ENCODE measurements at places on chromosomes 5 and 9.

DNA sequence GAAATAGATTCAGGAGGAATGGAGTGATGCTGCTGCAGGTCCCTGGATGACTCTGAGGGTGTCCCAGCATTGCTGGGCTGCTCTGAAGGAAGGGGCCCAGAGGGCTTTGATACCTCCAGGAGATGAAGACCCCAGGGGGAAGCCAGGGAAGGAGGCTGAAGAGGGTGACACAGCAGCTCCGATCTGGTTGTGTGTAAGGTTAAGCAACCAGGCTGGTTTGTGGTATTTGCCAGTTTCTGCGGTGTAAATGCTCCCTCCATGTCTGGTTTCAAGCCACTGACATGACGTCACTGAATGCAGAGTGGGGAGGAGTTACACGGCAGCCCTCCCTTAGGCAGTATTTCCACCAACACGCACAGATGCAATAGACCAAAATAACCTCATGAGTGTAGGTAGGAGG, 40.0 kb upstream of the ORM1 start:
- DNase-seq: no peak

GRCh38 chr5:154166901-154167791, 23.4 kb upstream of the GALNT10 start:
- no peak for DNase-seq

DNA sequence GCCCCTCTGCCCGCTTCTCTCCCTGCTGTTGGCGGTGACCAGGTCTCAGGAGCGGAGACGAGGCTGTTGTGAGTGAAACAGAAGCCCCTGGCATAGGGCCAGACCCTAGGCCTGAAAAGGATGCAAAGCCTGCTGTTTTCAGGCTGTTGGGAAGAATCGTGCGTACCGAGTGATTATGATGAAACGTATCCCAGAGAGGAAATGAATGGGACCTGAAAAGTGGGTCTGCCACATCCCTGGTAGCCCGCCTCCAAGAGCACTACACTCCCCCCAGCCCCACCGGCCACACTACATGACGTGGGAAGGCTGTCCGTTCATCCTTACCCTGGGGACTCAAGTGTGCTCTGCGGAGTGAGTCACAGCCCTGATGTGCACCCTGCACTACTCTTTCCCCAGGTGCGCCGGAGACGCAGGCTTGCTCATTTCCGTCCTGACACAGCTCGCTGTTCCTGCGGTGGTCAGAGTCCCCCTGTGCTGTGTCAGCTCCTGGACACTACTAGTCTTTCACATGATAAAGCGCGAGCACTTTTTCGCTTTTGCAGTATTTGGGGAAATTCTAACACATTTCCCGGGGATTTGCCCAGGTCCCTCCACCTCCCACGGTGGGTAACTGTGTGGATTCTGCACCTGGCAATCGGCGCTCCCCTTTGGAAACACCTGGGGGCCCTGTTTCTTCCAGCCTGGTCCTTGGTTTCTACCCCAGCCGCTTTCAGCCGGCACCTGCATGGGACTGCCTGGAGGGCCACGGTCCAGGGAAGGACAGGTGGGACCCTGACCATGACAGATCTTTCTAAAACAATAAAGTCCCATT, 91.5 kb downstream of the ANKRD33B start:
- no peak for DNase-seq

GRCh38 chr5:178790371-178790770, 59.9 kb upstream of the ZNF354A start:
- DNase-seq: no peak

DNA sequence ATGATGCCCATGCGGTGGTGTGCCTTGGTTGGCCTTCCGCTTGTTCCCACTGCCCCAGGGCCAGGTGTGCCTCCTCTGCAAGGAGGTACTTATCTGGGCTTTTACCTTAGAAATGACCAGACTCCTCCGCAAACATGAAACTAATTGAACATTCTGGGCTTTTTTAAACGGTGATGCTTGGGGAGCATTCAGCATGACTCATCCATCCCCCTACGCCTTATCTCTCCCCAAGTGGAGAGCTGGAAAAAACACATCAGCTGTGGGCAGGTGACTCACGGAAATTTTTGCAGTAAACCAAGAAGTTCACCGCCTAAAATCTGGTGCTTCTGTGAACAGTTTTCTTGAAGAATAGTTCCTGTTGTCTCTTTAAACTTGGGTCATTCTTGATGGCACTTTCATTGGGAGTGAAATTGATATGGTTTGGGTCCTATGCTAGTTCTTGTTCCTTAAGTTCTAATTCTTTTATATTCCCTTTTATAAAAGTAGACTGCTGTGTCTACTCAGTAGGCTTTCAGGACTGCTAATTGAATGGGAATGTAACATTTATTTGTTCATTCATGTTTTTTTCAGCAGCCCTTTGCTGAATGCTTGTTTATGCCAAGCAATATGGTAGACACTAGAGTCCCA, 39.6 kb downstream of the SFXN1 start:
- peak; percentile 76 for DNase-seq

DNA sequence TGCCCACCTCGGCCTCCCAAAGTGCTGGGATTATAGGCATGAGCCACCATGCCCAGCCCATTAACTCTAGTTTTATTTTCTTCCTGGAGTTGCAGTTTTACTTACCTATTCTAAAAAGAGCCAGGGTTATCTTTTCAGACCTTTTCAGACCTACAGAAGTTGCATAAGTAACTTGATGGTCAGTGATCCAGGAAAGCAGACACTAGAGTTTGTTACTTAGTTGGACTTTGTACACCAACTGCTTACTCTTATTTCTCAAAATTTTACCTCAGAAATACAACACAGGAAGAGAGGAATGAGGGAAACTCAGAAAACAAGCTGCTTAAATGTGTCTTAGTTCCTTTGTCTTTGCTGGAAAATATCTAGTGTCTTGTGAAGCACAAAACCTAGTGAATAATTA, 25.4 kb downstream of the RAD23B start:
- no peak for DNase-seq

GRCh38 chr9:92308893-92309292, 15.4 kb upstream of the IARS1 start:
- no peak for DNase-seq

GRCh38 chr5:136605638-136606037, 240.3 kb upstream of the TRPC7 start:
- DNase-seq: no peak

DNA sequence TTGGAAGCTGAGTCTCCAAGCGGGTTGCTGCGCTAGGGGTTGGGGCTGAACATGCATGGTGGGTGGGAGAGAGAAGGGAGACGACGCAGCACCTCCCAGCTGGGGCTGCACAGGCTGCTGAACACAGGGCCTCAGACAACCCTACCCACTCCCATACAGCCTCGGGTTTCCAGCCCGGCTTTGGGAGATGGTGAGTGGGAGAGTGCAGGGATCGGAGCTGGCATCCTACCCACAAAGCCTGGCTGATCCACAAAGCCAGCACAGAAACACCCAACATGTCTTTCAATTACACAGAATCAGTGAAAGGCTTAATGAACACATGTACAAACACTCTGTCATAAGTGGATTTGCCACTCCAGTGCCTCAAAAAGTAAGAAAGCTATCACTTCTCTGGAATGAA, 64.8 kb downstream of the NSG2 start:
- DNase-seq: no peak

- no peak for DNase-seq
Measured at GRCh38 chr9:4864698-4865097, 72.0 kb downstream of the RCL1 start.

- DNase-seq: no peak
Measured at GRCh38 chr5:3522491-3522890, 73.1 kb upstream of the IRX1 start.

- no peak for DNase-seq
Measured at GRCh38 chr5:149452665-149453617, 73.8 kb upstream of the IL17B start.

DNA sequence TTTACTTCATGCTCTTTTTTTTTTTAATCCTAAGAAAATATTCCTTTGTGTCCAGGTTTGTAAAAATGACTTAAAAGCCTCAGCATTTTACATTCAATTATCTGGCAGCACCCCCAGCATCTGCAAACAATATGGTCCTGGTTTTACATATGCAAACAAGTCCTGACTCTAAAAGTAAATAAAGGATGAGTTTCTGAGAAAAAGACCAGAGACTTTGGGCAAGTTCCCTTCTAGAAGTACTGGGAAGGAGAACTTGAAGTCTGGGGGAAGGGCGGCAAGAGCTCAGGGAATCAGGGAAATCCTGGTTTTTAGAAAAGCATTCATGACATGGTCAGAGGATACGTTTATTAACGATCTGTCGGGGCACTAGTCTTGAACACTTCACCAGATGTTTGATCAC, 25.8 kb downstream of the COL23A1 start:
- DNase-seq: no peak

DNA sequence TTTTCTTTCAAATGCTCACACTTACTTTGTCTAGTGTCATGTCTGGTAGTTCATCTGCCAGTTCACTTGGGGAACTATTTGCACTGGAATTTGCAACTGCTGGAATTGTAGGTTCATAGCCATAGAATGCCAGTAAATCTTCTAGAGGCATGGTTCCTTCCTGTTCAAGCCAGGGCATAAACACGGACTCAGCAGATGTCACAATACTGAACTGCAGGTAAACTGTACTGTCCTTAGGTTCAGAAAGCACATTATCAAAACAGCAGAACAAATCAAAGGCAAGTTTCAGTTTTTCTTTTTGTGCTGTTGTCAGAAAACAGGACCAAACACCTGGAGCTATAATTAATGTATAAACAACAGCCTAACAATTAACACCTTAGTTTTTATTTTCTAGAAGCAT, 13.1 kb downstream of the MIER3 start:
- no peak for DNase-seq

GRCh38 chr5:1376981-1377380, 32.1 kb upstream of the CLPTM1L start:
- no peak for DNase-seq

DNA sequence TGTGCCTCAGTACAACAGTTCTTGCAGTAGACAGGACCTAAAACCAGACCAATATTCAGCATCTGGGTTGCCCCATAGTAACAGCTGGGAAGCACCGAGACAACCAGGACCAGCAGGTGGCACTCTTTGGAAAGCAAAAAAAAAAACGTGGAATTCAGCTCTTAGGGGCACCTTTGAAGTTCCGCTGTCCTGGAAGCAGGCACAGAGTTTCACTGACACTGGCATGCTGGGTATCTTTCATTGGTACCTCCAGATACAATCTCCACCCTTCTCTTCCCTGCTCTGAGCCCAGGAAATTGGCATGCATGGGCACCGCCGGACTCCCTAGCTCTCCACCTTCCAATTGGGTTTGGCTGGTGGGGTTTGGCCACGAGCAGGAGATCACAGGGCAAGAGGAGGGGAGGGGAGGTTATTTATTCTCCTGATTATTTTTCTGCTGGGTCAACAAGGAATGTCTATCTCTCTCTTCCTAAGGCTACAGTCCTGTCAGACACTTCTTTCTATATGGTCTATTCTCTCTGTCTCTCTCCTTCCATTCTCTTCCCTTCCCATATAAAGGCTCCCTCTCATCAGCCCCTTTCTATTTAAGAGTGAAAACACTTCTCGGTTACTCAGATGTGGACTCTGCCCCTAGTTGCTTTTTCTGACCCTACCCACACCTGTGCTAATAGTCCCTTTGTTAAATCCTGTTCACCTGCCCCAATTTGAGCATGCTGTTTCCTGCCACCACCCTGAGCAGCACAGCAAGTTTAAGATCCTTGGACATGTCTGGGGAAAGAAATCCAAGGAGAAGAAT, 1.9 kb upstream of the IDNK start:
- peak; percentile 63 for DNase-seq

DNA sequence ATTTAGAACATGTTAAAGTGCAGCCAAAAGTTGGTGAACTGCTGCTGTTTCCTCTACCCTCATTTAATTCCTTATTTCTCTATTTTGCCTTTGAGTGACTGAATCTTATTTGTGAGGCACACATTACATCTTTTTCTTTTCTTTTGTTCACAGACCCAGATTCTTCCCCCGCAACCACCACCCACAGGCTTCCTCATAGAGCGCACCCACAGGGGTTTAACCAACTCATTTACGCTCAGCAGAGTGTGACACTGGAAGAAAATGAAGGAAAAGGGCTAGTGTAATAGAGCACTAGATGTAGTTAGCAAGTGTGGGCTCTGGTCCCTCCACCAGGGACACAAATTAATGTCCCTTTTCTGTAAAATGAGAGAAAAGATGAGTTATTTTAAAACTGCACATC, 200.7 kb downstream of the PARP8 start:
- no peak for DNase-seq

DNA sequence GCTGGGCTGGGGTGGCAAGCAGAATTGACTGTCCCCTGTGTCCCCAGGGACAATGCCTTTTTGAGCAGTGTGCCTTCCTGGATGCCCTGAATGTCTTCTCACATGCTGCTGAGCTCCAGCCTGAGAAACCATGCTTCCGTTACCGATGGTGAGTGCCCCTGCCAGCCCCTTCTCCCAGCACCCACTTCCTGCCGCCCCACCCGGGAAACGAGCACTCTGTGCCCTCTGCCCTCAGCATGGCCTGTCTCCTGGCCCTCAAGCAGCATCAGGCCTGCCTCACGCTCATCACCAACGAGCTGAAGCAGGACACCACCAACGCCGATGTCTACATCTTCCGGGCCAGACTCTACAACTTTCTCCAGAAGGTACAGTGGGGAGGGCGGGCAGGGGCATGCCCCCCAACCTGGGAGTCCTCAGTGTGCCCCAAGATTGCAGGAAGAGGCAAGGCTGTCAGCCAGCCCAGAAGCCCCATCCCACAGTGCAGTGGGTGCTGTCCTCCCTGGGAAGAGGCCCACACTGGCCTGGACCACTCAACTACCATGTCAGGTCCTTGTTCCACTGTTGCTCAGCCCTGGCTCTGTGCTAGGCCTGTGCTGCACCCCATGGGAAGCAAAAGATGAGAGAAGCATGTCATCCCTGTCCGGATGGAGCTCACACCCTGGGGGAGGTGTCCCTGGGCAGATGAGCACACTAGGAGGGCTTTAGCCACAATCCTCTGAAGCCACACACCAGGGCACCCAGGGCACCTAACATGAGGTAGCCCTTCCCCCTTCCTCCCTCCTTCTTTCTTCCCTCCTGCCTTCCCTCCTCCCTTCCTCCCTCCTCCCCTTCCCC, 4.4 kb downstream of the TTC16 start:
- peak; percentile 55 for DNase-seq

- no peak for DNase-seq
Measured at GRCh38 chr5:62786099-62786498, 207.5 kb downstream of the LRRC70 start.

DNA sequence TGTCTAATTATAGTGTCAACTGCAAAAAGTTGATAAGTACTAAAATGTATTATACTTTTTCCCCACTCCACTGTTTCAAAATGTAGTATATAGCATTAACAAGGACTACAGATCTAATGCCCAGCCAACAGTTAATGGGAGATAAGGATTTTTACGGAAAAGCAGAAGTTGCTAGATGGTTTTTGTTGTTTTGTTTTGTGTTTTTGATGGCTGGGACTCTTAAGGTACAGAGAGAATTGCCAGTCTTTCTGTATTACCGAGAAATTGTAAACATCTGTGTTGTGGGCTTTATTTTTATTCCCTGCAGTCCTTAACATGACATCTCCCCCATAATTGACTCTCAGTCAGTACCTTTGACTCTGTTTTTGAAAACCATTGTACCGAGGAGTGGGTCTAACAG, 44.0 kb downstream of the TRIO start:
- DNase-seq: no peak

Measured in CD4-positive, alpha-beta T cell treated with Interleukin-6 for 4 hours (primary cell).